ENCODE measurements at places on chromosomes 7 and 10.

DNA sequence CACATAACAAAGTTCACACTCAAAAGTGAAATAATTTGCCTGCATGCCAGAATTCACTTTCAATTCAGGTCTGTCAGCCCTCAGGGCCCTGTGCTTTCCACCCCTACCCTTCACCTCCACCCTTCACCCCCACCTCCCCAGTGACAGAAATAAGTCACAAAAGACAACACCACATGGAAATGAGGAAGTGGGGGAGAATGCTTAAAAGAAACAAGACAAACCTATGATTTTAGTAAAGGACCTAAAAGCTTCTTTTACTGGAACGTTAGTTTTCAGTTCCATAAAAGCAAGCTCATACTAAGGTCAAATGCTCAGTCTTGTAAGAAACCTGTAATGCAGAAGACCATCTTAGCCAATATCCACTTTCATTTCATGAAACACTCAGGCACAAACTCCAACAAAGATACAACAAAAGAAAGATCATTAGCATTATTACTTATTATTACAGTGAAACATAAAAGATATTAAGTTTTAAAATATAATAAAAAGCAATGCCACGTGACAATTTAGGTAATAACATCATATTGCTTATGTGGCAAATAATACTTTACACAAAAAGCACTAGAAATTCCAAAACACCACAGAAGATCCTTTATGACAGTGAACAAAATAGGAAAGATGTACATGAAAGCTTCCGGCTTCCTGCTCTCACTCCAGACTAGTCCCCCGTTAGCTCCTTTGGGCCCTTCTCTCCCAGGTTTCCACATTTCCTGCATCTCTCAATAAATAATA lies 112.1 kb downstream of the LMBR1 start:
- no peak for DNase-seq

DNA sequence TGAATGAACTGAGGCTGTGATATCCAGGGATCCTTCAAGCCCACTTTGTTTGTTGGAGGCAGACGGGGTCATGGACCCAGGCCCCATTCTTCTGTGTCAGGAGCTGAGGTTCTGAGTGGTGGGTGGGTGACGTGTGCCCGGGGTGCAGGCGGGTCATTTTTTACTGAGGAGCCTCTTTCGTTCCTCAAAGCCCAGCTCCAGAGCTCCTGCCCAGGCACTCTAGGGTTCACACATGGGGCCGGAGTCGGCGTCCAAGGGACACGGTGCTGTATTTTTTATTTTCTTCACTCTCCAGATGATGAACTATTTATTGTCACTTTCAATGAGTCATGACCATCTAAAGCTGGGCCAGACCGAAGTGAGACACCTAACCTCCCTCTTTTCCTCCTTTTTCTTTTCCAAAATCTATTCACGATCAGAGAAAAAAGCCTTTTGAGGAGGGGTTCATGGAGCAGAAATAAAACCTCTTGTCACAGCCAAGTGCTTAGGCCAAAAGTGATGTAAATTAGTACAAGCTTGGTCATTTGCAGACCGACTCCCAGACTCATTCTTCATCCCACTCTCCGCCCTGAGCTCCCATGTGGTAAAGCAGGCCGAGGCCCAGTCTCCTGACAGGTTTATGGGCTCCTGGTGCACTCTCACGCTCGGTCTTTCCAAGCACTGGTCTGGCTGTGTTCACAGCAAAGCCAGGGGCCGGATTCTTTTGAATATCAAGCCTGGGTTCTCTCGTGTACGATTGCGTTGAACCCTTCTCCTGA lies 41.4 kb upstream of the PITRM1 start:
- DNase-seq: no peak

DNA sequence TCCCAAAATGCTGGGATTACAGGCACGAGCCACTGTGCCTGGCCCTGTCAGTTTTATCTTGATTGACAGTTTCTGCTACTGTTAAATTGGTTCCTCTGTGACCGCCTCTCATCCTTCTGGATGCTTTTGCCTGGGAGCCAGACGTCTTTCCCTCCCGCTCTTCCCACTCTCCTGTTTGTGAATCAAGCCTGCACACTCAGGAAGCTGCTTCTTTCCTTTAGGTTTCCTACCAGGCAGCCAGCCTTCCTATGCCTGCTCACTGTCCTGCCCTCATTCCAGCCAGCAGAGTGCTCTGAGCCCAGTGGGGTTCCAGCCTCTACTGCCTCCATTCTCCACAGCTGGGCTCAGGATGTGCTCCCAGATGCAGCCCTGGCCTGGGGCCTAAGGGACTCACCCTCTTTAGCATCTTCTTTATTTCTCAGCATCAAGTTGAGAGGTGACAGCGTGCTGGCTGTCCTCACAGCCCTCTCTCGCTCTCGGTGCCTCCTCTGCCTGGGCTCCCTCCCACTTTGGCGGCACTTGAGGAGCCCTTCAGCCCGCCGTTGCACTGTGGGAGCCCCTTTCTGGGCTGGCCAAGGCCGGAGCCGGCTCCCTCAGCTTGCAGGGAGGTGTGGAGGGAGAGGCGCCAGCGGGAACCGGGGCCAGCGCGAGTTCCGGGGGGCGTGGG lies 5.1 kb downstream of the SH2D4B start:
- DNase-seq: no peak

DNA sequence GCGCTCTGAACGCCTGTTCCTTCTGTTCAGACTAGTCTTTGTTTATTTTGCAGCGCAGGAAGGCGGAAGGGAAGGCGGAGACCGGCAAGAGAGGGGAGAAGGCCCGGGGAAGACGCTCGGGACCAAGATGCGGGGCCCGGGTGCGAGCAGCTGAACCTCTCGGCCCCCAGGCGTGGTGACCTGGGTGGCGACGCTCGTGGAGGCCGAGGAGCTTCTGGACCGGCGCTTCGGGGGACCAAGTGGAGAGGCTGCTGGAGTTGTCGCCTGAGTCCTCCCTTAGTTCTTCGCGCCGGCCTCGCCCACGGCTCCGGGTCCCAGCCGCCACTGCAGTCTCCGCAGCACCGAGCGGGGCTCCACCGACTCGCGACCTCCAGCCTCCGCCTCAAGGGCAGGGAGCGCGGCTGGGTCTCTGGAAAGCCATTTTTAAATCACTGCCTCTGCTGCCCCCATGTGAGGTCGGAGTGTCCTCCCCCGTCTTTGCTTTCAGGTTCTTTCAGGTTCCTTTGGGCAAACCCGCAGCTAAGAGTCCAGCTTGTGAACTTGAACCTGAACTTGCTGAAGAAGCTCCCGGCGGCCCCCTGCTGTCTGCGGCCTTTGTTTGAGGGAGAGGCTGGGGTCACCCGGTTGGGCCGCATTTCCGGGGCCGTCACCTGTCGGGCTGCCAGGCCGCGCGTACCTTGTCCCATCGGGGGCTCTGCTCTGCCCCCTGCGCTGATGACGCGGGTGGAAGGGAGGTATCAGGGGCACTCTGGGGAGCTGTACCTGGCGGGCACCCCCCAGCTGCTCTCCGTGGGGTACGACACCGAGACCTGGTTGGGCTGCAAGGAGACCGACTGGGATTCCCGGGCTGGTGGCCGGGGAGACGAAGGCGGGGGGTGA lies 136.0 kb downstream of the KIF20B start:
- DNase-seq: no peak

- no peak for DNase-seq
These were observed 45.7 kb downstream of the SEMA3C start for GRCh38 chr7:80873140-80873539.

DNA sequence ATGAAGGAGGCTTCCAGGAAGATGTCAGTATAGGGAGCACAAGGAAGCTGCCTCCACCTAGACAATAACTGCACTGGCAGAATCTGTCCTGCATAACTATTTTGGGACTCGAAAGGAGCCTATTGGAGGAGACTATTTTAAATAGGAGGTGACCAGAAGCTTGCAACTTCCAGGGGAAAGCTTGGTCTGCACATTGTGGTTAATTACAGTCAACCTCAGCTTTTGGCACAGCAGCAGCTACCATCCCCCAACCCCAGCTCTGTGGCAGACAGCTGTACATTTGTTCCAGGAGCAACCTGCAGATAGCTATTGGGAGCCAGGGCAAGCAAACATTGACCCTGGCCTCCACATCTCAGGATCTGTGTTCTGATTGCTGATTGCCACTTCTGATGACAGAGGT lies 46.3 kb upstream of the NANOS1 start:
- DNase-seq: peak; percentile 71

GRCh38 chr7:37675749-37676148 lies 7.8 kb upstream of the GPR141 start:
- no peak for DNase-seq

DNA sequence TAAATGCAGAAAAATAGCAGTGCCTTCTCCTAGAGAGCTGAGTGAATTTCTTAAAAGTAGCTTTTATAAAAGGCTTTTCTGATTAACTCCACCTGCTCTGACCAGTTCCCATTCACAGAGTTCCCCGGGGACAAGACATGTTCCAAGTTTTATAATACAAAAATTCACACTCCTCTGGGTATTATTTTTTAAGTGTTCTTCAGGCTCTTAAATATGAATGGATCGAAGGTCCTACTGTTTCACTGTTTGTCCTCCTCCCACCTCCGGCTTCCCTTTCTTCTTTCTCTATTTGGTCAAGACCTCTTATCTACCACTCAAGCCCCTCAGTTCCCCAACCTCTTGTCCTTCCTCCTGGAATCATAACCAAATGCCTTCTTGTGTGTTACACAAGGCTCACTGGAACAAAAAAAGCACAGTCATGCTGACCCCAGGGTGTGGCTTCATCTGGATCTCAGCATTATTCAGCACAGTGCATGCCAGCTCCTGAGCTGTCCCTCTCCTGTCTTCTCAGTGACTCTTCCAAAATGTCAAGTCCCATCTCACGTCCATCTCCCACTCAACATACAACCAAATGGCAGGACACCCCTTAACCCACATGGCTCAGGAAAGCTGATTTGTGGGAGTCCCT lies 222.4 kb downstream of the SORCS1 start:
- no peak for DNase-seq

DNA sequence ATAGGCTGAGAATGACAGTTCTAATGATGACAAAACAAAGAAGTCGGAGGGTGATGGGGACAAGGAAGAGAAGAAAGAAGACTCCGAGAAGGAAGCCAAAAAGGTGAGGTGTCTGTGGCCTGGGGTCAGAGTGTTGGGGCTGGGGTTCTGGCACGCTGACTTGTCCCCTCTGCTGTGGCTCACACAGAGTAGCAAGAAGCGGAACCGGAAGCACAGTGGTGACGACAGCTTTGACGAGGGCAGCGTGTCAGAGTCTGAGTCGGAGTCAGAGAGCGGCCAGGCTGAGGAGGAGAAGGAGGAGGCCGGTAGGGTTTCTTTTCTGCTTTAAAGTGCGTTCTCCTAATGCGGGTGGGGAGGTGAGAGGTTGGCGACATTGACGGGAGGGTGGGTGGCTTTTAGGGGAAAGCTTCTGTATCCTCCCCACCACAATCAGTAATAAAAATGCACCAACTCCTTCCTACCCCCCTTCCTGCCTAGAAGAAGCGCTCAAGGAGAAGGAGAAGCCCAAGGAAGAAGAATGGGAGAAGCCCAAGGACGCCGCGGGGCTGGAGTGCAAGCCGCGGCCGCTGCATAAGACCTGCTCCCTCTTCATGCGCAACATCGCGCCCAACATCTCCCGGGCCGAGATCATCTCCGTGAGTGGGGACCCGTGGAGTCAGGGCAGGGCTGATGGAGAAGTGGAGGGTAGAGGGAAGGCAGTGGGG lies 4.6 kb downstream of the UFSP1 start:
- DNase-seq: no peak

DNA sequence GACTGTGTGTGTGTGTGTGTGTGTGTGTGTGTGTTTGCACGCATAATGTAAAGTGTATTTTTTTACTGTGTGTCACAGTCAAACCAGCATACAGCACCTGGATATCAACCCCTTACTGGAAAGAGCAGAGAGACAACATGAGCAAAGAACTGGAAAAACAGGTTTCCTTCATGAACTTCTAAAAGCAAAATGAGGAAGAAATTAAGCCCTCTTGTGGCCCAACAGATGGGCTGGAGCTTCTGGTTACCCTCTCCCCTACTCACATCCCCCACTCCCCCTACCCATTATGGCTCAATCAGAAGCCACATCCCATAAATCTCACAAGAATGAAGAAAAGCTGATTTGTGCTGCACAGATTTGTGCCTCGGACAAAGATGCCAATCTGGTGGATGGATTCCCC lies 36.2 kb downstream of the PDE1C start:
- no peak for DNase-seq

- no peak for DNase-seq
These were observed 21.3 kb downstream of the PTPN12 start for GRCh38 chr7:77558284-77558967.

All from NCI-H2081 (cell line).